ENCODE measurements at places on chromosomes 3 and 15.

DNA sequence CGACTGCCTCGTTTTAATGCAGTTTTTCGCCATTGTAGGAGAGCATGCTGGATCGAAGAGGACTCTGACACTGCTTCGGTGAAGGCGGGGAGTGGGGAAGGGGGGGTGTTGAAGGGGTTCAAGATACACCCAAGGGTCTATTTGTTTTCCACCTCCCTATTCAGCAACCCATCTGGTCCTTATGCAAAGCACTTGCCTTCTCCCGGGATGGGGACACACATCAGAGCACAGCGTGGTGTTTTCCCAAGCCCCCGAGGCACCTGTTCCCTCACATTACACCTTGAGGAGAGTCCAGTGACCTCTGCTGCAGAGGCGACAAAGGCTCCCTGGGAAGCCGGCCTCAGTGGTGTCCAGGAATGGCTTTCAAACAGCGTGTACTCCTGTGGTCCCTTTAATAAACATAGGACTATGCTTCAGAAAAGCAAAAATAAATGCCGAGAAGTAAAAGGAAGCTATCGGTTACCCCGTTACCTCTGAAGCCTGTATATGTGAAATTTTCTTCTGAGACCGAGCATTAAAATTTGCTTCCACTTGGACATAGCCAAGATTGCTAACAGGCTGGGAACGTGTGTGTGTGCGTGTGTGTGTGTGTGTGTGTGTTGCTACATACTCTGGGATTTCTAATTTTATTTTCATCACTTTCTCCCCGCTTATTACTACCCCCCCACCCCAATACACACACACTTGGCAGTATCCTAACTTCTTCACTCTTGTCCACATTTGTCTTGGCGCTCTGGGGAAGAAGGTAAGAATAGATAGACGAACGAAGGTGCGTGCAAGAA lies 53.2 kb downstream of the CCDC54 start:
- no peak for DNase-seq

DNA sequence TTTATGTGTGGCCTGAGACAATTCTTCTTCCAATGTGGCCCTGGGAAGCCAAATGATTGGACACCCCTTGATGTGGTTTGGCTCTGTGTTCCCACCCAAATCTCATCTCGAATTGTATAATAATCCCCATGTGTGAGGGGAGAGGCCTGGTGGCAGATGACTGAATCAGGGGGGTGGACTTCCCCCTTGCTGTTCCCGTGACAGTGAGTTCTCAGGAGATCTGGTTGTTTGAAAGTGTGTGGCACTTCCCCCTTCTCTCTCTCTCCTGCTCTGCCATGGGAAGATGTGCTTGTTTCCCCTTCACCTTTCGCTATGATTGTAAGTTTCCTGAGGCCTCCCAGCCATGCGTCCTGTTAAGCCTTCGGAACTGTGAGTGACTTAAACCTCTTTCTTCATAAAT lies 60.1 kb upstream of the PARL start:
- no peak for DNase-seq

- DNase-seq: no peak
Measured at GRCh38 chr3:17592956-17593355, 149.5 kb downstream of the TBC1D5 start.

- DNase-seq: no peak
Measured at GRCh38 chr3:134073583-134073945, 43.8 kb upstream of the SLCO2A1 start.

- DNase-seq: no peak
Measured at GRCh38 chr3:184366619-184367289, 5.2 kb downstream of the POLR2H start.

Data from NCI-H1105 (cell line).